ENCODE measurements at places on chromosomes 16 and 17. TPM values are rescaled to one million over a fixed set of nuclear protein-coding genes. Genes with fewer than 3 reads are reported as not detected.

The SIAH1 gene
- 12.1 TPM for total RNA-seq

The IGFALS gene
- not detected for total RNA-seq

The KRT31 gene
- total RNA-seq, result not detected

The GRB2 gene
- 106 TPM for total RNA-seq

The KRT32 gene
- total RNA-seq, result not detected

The CDH3 gene
- 0.32 TPM for total RNA-seq

The CCT6B gene
- total RNA-seq, result 2.1 TPM

The TEKT5 gene
- total RNA-seq, result 0.17 TPM

The MT1G gene
- total RNA-seq, result not detected

The TERB1 gene
- 0.07 TPM for total RNA-seq

The ZFPM1 gene
- total RNA-seq, result 5.6 TPM

The HSPB9 gene
- total RNA-seq, result not detected

The PTX4 gene
- total RNA-seq, result not detected

The TMEM238L gene
- not detected for total RNA-seq

The SRP68 gene
- total RNA-seq, result 87.9 TPM

The KRT33A gene
- total RNA-seq, result not detected

The GPR142 gene
- total RNA-seq, result not detected

The KRT36 gene
- not detected for total RNA-seq

The CES3 gene
- 3.0 TPM for total RNA-seq

The TSC2 gene
- total RNA-seq, result 39.2 TPM

The CIBAR2 gene
- total RNA-seq, result not detected

The HBQ1 gene
- total RNA-seq, result 6.1 TPM

The CRYBA1 gene
- total RNA-seq, result not detected

The EXOC3L1 gene
- 0.05 TPM for total RNA-seq

The SMIM5 gene
- 0.77 TPM for total RNA-seq

The GNGT2 gene
- total RNA-seq, result 0.72 TPM

The PRR35 gene
- total RNA-seq, result 0.11 TPM

The HID1 gene
- total RNA-seq, result 22.7 TPM

The PPL gene
- 4.2 TPM for total RNA-seq

The CES1 gene
- 29.2 TPM for total RNA-seq

The RASD1 gene
- total RNA-seq, result 6.2 TPM

The KRTAP9-2 gene
- not detected for total RNA-seq

The RBL2 gene
- 14.1 TPM for total RNA-seq

The GAS2L2 gene
- total RNA-seq, result 0.13 TPM

The SPATA32 gene
- 0.14 TPM for total RNA-seq

The CA7 gene
- total RNA-seq, result not detected

The KRTAP4-1 gene
- total RNA-seq, result 0.24 TPM

The DPH1 gene
- 43.8 TPM for total RNA-seq

The HP gene
- total RNA-seq, result not detected

The SLFN14 gene
- not detected for total RNA-seq

The TEX14 gene
- total RNA-seq, result 0.36 TPM

The TMC8 gene
- total RNA-seq, result 0.18 TPM

The PRPSAP1 gene
- total RNA-seq, result 52.7 TPM

The KIF19 gene
- total RNA-seq, result 0.06 TPM

The QRICH2 gene
- 1.4 TPM for total RNA-seq

The PIRT gene
- not detected for total RNA-seq

The JUP gene
- 126 TPM for total RNA-seq

The GPRC5C gene
- 48.8 TPM for total RNA-seq
